ENCODE measurements at places on chromosomes 1 and 21. TPM values are rescaled to one million over a fixed set of nuclear protein-coding genes. Genes with fewer than 3 reads are reported as not detected.

Gene ELK4
- total RNA-seq, result 19.1 TPM

Gene SHISA4
- total RNA-seq, result 9.2 TPM

DNA sequence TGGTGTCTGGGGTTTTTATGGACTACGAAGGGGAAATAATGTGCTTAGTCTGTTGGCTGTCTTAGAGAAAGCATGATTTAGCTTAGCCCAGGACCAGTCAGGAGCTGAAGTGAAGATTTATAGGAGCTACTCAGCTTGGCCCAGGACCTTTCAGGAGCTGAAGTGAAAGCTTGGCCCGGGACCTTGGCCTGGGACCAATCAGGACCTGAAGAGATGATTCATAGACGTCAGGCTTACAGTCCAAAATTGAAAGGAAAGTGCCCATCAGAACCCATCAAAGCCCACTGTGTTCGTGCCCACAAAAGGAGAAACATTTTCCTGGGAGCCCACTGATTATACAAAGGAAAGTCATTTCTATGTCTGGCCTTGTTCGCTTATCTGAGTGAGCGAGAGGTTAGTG lies 35.6 kb downstream of the MSTO1 start:
- H3K27me3 ChIP-seq, result no peaks in the 10 kb centered on the region
- H3K4me3 ChIP-seq, result no peak overlapping the region

DNA sequence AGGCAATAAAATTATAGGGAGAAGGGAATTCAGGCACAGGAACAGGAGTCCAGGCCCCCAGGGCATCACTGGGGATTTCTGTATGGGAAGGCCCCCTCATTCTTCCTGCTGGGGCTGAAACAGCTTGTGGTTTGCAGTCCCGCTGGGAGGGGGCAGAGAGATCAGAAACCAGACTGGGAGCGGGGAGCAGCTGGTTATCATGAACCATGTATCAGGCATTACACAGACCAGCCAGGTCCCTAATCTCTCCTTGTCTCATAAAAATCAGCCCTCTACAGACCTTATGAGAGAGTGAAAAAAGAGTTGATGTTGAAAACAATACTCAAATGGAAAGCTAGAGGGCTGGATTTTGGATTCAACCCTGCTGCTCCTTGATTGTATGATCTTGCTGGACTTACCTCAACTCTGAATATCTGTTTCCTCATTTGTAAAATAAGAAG lies 93.4 kb upstream of the F3 start:
- no peak for DNase-seq
- H3K36me3 ChIP-seq, result no peaks in the 10 kb centered on the region

DNA sequence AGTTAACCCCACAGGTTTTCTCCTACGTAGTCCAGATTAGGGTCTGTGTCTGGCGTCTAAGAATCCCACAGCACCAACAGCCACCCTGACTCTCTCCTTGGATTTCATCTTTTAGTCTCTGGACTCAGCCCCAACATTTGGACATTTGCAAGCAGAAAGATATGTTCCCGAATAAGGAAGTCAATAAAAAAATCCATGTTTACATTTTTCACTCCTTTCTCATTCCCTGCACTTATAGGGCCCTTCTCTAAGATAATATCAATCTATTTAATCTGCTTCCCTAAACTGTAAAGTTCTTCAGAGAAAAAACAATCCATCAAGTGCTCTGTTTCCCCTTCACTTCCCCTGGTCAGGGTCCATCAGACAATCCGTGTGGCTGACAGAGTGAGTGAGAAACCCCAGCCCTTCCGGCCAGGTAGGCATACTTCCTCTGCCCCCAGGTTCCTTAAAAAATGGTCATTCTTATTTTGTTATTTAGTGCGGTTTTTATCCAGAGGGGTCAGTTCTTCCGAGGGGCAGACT lies 105.9 kb upstream of the CDC42BPA start:
- 0 out of 2 replicates have a peak, but pooled peaks cover 4% of the 10 kb centered on the region for H3K4me1 ChIP-seq
- no peaks in the 10 kb centered on the region for H3K36me3 ChIP-seq
- no peak for DNase-seq

DNA sequence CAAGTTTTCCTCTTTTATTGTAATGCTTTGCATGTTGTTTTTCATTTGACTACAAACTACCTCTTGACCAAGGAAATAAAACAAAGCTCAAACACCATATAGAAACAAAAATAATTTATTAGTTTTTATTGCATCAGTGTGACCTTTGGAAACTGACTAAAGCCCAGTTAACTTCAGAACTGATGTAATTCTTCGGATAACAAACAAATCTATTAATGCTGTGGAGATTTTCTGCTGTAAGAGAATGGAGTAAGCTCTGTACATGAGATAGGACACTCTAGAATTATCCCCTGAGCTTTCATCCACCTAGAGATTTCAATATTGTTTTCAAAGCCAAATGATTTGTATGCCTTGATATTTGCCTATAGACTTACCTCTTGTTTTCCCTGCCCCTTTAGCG lies 154.0 kb upstream of the KCNK2 start:
- no peak for DNase-seq
- no peak overlapping the region for H3K27ac ChIP-seq
- H3K36me3 ChIP-seq, result no peaks in the 10 kb centered on the region
- H3K4me1 ChIP-seq, result no peaks in the 10 kb centered on the region

- H3K4me3 ChIP-seq, result no peak overlapping the region
- no peaks in the 10 kb centered on the region for H3K27me3 ChIP-seq
- no peaks in the 10 kb centered on the region for H3K36me3 ChIP-seq
- DNase-seq, result no peak
- H3K4me1 ChIP-seq, result no peaks in the 10 kb centered on the region
- no peak overlapping the region for H3K27ac ChIP-seq
Measured at GRCh38 chr21:45324489-45325205, 37.0 kb upstream of the POFUT2 start.

DNA sequence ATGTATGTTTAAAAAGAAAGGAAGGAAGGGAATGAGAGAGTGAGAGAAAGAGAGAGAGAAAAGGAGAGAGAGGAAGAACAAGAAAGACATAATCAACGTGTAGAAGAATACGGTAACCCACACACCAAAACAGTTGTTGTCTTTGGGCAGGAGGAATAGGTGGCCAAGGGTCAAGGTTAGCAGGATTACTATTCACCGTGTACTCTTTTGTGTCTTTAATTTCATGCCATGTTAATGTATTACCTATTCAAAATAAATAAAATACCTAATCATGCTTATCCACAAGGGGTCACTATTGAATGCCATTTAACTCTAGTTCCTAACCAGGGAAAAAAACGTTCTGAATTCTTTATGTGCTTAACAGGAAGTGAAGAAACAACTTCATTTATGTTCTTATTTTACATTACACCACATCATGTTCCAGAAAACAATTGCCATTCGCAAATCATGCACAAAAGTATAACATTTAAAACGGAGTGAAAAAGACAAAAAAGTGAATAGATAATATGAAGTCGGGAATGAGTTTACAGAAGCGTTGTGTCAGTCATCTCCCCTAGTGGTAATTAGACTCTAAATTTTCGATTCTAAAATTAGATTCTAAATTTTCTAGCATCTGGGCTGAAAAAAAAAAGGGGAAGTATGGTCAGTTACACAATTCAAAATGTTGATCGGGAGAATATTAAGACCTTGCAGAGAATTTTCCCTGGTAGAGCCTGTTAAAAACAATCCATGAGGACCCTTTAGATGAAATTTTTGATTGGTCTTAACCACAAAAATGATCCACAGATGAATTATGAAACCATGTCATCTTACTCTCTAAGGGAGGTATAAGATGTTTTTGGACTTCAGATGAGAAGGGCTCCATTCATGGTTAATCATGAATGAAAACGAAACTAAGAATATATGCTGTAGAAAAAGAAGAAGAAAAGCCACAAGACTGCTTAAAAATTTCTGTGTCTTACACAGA lies 700 bp upstream of the KMO start:
- DNase-seq, result peak; percentile 78
- H3K27me3 ChIP-seq, result no peaks in the 10 kb centered on the region
- no peak overlapping the region for H3K27ac ChIP-seq

Measured in GM23338 (cell line).